ENCODE measurements at places on chromosomes 2 and 18.

- no peak for DNase-seq
Observed at GRCh38 chr18:2240311-2240705, 331.0 kb downstream of the METTL4 start.

- DNase-seq: peak; percentile 18
Observed at GRCh38 chr2:63888490-63889402, 47.0 kb downstream of the UGP2 start.

DNA sequence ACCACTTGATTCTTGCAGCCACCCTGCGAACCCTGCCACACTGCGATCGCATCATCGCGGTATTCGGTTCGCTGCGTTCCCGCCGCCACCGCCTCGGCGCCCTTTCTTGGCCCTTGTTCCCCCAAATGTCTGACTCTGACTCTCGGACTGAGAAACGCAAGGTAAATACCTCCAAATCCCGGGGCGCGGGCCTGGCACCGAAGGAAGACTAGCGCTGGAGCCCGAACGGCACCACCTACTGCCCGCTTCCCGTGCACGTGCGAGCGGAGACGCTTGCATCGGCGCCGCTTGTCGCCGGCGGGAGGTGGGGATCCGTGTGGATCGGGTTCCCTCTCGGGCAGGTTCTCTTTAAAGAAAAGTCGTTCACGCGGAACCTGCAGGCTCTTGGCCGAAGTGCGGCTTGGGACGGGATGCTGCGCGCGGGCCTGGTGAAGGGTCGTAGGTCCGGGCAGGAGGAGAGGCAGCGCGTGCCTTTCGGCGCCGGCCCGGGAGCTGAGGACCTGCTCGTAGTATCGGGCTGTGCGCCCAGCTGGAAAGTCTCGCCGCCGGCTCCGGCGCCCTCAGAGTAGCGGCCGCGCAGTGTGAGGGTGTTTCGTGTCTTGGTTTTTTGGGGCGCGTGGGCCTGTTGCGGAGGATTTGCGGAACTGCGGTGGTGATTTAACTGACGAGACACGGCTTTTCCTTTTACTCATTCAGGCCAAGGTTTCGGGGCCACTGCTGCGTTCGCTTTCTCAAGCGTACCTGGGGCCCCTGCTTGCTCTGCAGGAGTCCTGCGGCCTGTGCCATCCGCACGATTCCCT, 514 bp downstream of the BCL2L11 start:
- no peak for DNase-seq

- no peak for DNase-seq
Observed at GRCh38 chr18:62938006-62938405, 222.7 kb downstream of the PHLPP1 start.

- DNase-seq: no peak
Observed at GRCh38 chr2:37993143-37993542, 68.1 kb downstream of the RMDN2 start.

DNA sequence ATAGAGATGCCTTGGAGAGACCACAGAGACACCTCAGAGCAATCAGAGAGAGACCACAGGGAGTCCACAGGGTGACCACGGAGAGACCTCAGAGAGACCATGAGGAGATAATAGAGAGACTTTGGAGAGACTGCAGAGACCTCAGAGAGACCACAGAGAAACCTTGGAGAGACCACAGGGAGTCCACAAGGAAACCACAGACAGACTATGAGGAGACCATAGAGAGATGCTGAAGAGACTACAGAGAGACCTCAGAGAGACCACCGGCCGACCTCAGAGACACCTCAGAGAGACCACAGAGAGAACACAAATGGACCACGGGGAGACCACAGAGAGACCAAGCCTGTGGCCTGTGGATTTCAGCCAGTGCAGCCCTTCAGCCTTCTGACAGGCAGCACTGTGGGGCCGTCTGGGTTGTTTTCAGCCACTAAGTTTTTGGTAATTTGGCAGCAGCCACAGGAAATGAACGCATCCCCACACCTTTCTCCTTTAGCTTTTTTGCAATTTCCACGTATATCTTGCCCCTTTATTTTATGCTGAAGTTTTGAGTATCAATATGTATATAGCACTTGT, 11.4 kb upstream of the TMEM18 start:
- no peak for DNase-seq

GRCh38 chr2:28252311-28252710, 140.3 kb upstream of the FOSL2 start:
- no peak for DNase-seq

DNA sequence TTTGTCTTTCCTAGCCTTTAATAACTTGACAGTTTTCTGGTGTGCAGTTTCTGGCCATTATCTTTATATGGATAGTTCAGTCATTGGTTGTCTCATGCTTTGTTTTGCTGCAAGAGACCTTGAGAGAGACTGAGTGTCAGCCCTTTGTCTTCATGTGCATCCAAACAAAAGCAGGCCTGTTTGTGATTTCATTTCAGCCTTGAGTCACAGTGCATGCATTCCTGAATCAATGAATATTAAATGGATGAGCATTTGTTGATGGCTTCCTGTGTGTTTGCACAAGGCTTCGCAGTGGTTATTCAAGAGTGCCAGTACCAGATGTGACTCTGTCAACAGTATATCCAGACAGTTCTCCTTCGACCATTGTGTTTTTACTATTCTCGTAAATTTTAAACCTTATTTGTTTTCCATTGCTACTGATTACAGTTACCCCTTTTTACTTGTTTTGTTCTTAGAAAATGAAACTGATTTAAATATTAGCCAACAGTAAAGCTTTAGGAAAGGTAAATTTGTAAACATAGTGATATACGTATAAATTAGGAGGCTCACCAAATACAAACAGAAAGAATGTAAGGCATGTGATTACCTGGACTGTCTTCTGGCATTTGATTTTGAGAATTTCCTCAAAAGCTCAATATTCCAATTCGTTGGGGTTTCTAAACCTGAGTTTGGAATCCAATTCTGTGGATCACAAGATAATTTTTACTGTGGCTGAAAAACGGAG, 319.8 kb downstream of the CTNNA2 start:
- DNase-seq: no peak

All from stimulated activated CD4-positive, alpha-beta T cell treated with anti-CD3 and anti-CD28 coated beads, Interleukin-1b, Interleukin-23, amount 100 ng/mL, for 1 hour (primary cell).